NCI-H226 (cell line): ENCODE measurements at places on chromosomes 4 and X.

- peak; percentile 79 for DNase-seq
These were observed at the start of gene KLHL4 for GRCh38 chrX:87517571-87518141. Gene KLHL4, plus strand, starts transcription at chrX:87517802. Its CDS starts 92 bp downstream, at chrX:87517894.

DNA sequence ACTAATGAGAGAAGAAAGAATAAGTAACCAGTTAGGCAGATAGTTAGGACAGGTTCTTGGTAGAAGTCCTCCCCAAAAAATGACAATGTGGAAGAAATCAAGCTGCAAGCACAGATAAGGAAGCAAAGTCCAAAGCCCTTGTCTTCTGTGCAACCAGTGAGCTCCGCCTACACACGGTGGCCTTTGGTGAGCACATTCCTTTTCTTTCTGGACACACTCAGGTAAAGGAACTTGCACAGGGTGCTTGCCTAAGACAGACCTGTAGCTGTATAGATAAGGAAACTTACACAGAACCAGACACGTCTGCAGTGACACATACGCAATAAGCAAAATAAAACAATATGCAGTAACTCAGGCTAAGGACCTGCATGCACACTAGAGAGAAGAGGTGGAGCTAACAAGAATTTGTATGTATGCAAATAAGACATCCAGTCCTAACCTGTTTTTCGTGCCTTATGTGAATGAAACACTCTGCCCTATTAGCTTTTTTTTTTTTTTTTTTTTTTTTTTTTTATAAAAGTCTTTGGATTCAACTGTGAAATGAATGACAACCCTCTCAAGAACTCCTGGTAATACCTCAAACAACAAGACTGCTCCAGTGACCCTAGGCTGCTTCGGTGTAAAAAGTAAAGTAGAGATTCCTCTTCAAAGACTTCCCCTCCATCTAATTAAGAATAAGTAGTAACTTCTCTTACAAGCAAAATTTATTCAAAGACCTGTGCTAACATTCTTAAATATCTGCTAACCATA lies 48.8 kb downstream of the UGT2B10 start:
- DNase-seq: no peak

DNA sequence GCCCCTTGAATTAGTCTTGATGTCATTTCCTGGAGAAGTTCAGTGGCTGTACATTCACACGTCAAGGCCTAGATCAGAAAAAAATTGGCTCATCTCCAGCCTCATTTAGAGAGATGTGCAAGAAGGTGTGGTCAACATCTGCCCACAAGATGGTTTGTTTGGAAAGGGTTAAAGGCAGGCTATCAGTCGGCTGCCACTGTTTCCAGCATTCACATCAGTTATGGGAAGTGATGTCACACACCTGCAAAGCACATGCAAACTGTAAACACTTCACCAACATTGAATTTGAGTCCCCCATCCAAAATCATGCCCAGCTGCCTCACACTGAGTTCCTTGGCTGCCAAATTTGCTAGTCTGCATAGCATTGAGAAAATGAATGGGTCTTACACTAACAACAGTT lies 498.3 kb upstream of the INTU start:
- no peak for DNase-seq

DNA sequence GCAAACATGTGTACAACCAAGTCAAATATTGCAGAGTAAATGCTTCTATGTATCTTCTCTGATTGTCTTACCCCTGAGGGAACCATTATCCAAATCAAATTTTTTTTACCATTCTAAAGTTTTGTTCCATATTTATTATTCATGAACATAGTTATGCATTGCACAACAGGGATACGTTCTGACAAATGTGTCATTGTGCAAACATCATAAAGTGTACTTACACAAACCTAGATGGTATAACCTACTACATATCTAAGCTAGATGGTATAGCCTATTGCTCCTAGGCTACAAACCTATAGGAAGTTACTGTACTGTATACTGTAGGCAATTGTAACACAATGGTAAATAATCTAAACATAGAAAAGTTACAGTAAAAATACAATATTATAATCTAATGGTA lies 23.4 kb downstream of the BEX3 start:
- DNase-seq: no peak

DNA sequence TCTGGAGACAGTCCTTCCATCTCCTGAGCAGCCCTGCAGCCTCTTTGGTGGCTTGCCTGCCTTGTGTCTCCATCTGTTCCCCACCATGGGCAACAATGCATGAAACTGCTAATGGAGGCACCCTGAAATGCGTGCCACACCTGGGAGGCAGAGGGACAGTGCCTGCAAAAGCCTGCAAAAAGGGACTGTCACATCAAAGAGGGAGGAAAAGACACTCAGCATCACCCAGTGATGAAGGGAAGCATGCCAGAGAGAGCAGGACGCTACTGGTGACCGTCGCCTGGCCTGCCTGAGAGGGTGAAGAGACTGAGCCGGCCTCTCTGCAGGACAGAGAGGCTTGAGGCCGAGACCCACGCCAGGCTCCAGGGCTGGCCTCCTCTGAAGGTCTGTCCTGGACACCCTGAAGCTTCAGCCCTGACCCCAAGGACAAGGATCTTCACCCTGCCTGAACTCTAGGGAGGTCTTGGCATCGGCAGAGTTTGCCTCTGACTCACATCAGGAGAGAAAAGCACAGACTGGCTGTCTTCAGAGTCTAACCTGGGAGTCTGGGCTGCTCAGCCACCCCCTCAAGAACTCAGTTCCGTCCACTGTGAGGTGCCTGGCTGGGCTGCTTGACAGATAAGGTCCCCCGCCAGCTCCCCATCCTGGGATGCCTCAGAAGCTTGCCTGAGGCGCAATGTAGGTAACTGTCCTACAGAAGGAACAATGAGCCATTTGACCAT lies 8.1 kb downstream of the ACSL1 start:
- no peak for DNase-seq

DNA sequence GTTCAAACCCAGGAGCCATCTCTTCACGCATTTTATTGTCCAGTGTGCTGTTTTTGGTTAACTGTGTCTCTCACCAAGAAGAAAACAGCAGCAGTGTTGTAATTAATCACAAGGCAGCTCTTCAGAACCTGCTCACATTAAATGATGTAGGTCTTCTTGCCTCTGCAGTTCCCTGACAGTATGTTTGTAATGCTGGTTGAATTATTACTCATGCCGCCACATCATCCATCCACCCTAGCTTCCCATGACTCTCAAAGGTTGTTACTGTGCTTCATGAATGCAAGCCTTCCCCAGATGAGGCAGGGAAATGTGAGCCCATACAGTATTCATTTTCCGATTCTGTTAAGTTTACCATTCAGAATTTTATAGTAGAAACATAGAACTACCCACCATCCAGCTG lies 17.4 kb downstream of the TLR10 start:
- DNase-seq: no peak

- DNase-seq: no peak
These were observed 26.4 kb upstream of the LANCL3 start for GRCh38 chrX:37545066-37545465.
